NCI-H1048 (cell line): ENCODE measurements at places on chromosomes 1 and 21.

GRCh38 chr21:45138199-45139002, 64.0 kb downstream of the ADARB1 start:
- peak; percentile 43 for DNase-seq

GRCh38 chr21:8992731-8993174, 1528.6 kb upstream of the TPTE start:
- DNase-seq: no peak

GRCh38 chr1:164559342-164560051, 513 bp downstream of the PBX1 start:
- DNase-seq: peak; percentile 79

- no peak for DNase-seq
These were observed 90.6 kb downstream of the GLUL start for GRCh38 chr1:182301026-182301436.

- no peak for DNase-seq
These were observed 21.5 kb upstream of the MYSM1 start for GRCh38 chr1:58721247-58721820.

DNA sequence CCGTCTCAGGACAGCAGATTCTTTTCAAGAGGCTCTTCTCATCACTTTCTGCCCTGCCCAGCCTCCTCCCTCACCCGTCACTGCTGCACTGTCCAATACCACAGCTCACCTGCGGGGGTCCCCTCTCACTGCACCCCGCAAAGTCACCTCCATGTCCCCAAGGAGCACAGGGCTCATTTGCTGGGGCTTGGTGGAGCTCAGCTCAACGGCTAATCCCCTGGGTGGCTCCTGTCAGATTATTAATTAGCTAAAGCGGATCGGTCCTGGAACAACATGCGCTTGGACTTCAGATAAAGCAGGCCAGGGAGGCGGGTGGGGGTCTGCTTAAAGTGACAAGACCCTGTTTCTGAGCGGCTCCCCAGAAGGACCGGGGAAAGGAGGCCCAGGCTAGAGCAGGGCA, 43.1 kb downstream of the CASZ1 start:
- DNase-seq: no peak

DNA sequence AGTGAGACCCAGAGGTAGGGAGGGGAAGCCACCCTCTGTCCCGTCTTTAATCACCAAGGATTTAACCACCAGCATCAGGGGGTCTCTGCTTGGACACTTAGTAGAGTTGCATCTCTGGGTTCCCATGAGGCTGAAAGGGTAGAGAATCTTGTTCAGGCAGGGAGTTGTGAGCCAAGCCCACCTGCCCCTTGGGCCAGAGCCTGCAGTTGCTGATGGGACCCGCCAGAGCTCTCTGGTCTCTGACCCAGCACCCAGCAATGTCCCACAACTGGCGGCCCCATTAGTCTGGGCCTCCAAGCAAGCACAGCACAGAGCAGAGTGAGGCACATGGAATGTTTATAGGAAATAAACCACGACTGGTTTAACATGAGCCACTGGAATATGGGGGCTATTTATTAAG, 166.3 kb downstream of the TRIM33 start:
- no peak for DNase-seq
